Regular cardiac myocyte (primary cell): ENCODE measurements at places on chromosomes 2 and 18. TPM values are rescaled to one million over a fixed set of nuclear protein-coding genes. Genes with fewer than 3 reads are reported as not detected.

Gene NFATC1
- total RNA-seq = 1.1 and 2.3 TPM in 2 replicates

Gene NAGK
- total RNA-seq = 44.0 and 167 TPM in 2 replicates

Gene ZNF892
- 4.0 and 4.8 TPM in 2 replicates for total RNA-seq

Gene GPBAR1
- total RNA-seq = 0.19 and 0.28 TPM in 2 replicates

Gene CTLA4
- total RNA-seq = under 0.01 and 1.7 TPM in 2 replicates

Gene CAPN14
- total RNA-seq = under 0.01 and 0.28 TPM in 2 replicates

Gene CD8B2
- total RNA-seq = not detected in 2 replicates
